Fibroblast of lung (primary cell): ENCODE measurements at places on chromosomes 7 and 10. TPM values are rescaled to one million over a fixed set of nuclear protein-coding genes. Genes with fewer than 3 reads are reported as not detected.
A peak's percentile ranks its signal among the peaks of the same experiment; 100 is the strongest.

The LRRN3 gene
- 3.9 and 4.4 TPM in 2 replicates for polyA plus RNA-seq

The SLC18A3 gene
- polyA plus RNA-seq: not detected in 2 replicates

The GPR26 gene
- polyA plus RNA-seq: not detected in 2 replicates

The SPDYE16 gene
- not detected in 2 replicates for polyA plus RNA-seq

DNA sequence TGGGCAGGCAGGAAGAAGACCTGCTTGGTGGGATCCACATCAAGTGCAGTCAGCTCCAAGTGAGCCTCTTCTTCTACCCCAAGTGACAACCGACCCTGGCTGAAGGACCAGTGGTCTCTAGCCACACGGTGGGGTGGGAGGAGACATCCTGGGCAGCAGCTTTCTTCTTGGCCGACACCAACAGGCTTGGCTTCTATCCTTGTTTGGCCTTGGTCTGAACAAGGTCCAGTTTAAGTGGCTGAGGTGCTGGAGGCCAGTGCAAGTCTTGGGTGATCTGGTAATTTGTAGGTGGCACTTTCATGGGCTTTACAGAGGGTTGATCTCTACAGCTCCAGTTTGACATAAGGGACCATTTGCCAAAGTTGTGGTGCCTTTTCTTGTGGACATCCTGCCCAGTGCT, 63.6 kb upstream of the PDCD4 start:
- DNase-seq: no peak

GRCh38 chr7:93544691-93545090, 29.8 kb downstream of the CALCR start:
- DNase-seq: no peak

- DNase-seq: no peak
Measured at GRCh38 chr10:12484002-12484918, 134.9 kb downstream of the CAMK1D start.

GRCh38 chr10:130326954-130327353, 190.8 kb downstream of the GLRX3 start:
- DNase-seq: no peak

DNA sequence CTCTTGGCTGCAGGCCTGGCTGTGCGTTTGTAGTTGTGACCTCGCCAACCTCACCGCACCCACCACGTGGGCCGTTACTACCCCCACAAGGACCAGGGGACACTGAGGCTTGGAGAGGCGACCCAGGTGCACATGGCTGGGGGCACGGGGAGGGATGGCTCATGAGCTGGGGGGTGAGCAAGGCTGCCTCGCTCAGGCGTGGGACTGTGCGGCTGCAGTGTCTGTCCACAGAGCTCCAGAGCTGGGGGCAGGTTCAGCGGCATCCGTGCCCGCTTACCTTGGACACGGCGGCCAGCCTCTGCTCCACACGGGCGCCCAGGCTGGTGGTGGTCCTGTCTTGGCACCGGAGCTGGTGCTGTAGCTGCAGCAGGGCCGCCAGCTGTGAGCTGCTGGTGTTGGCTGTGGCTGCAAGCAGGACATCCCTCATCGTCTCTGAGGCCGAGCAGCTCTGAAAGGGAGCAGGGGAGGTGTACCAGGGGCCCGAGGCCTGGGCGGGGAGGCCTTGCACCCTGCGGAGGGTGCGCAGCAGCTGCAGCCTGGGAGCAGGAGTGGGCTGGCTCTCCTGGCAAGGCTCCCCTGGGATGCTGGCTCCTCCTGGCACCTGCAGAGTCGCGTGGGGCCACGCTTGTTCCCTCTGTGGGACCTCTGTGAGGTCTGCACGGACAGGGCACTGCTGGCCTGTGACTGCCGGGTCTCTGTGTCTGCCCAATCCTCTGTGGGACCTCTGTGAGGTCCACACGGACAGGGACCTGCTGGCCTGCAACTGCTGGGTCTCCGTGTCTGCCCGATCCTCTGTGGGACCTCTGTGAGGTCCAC, 60.0 kb upstream of the NKX6-2 start:
- no peak for DNase-seq

GRCh38 chr10:63760034-63760707, 239.0 kb downstream of the REEP3 start:
- no peak for DNase-seq

- no peak for DNase-seq
Measured at GRCh38 chr7:136637813-136638212, 230.6 kb upstream of the CHRM2 start.

GRCh38 chr7:123096976-123097375, 101.5 kb upstream of the TAS2R16 start:
- no peak for DNase-seq

DNA sequence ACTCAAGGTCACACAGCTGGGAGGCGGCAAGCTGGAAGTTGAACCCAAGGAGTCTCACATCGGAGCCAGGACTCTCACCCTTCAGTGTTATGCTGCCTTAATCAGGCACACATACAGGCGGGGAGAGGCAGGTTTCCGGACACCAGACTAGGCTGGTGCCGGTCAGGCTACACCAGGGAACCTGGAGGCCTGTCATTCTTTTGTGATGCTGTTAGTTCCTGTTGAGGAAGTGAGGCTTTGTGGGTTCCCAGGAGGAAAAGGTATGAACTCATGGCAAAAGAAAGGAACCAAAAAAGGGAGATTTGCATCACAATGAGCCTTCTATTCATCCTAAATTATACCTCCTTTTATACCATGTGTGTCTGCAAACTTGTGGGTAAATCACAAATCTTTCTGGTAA, 103.8 kb downstream of the TCF7L2 start:
- DNase-seq: peak; percentile 81

GRCh38 chr7:28408105-28408959, 4.0 kb upstream of the CREB5 start:
- no peak for DNase-seq

GRCh38 chr7:54632696-54633095, 90.5 kb downstream of the VSTM2A start:
- no peak for DNase-seq

DNA sequence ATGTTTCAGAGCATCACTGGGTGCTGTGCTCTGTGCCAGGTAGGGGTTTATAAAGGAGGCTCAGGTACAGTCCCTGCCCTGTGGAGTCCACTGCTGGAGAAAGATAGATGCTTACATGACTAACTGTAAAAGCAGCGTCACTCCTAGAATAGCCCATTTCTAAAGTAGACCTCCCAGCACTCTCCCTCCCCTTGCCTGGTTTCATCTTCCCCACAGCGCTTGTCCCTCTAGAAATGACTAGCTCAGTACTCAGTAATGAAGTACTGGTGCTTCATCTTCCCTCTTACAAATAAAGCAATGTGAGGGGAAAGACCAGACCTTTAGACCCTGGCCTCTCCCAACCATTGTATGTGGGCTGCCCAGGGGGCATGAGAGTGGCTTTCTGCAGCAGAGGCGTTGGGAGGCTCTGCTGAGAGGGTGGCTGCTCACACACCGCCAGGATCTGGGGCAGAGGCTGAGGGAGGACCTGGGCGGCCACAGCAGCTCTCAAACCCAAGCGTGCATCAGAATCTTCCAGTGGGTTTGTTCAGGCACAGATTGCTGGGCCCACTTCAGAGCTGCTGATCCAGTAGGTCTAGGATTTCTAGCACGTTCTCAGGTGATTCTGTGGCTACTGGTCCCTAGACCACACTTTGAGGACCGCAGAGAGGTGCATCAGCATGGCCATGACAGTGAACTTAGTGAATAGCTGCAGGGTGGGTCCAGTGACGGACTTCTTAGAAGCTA, 110.3 kb upstream of the ANLN start:
- peak; percentile 37 for DNase-seq
